ENCODE measurements at places on chromosomes 11 and 22.

GRCh38 chr11:10484461-10485180 is 29.6 kb downstream of the AMPD3 start:
- DNase-seq: no peak

- no peak for DNase-seq
These were observed 181.5 kb downstream of the FAM76B start for GRCh38 chr11:95608093-95608492.

- DNase-seq: no peak
These were observed 12.5 kb upstream of the TCF20 start for GRCh38 chr22:42282943-42283277.

GRCh38 chr11:19392321-19392720 is 151.6 kb upstream of the E2F8 start:
- no peak for DNase-seq

DNA sequence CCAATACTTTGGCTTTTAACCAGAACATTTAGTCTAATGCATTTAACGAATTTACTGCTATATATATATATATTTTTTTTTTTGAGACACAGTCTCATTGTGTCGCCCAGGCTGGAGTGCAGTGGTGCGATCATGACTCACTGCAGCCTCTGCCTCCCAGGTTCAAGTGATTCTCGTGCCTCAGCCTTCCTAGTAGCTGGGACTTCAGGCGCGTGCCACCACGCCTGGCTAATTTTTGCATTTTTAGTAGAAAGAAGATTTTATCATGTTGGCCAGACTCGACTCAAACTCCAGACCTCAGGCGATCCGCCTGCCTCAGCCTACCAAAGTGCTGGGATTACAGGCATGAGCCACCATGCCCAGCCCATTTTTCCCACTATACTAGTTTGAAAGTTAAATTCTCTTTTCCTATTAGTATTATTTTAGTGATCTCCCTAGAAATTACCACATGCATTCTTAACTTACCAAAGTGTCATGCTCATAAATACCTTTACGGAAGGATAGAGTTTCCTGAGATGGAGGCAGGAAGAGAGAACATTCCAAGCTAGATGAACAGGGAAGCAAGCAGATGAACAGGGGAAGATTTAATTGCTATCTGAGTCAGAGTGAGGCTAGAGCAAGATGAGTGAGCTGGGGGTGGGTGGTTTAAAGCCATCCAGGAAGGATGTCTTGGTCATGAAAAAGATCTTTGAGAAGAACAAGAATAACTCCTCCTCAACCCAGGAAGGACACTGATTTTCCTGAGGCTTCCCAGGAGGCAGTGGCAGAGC is 4.4 kb upstream of the PGAP2 start:
- DNase-seq: no peak

GRCh38 chr11:125724125-125724524 is 22.0 kb upstream of the PATE1 start:
- DNase-seq: no peak

DNA sequence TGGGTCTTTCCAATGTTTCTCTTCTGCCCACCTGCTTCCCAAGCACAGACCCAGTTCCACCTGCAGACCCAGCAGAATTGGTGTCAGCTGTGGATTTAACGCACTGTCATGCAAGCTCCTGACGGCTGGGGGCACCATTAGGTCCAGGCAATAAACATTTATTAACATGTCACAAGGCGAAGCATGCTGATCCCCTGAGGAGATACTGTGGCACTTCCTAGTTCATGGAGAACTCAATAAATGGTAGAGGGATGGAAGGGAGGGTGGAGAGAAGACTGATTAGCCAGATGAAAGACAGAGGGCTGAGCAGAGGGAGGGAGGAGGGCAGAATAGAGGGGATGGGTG is 68.3 kb upstream of the TSPAN18 start:
- no peak for DNase-seq

GRCh38 chr11:34417202-34417601 is 21.5 kb upstream of the CAT start:
- DNase-seq: no peak
